Erythroblast (primary cell): ENCODE measurements at places on chromosomes 11 and 22.

- no peak for DNase-seq
Measured at GRCh38 chr11:66464916-66465315, 1.8 kb upstream of the PELI3 start.

DNA sequence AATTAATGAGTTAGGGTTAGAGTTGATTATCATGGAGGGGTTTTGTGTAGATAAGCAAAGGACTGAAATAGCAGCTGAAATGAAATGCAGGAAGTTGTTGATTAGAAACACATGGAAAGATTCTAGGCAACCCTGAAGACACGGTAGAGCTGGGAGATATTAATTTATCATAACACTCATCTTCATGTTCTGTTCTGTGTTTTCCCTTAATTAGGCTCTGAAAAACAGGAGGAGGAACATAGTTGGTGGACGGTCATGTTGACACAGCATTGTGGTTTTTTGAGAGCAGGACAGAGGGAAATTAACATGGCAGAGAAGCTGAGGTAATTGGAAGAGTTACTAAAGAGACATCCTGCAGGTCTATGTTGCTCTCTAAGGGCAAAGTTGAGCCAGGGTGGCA, 138.8 kb upstream of the UBASH3B start:
- DNase-seq = no peak

- no peak for DNase-seq
Measured at GRCh38 chr11:44143987-44144909, 48.8 kb downstream of the EXT2 start.

- DNase-seq = no peak
Measured at GRCh38 chr22:20203142-20203551, 52.3 kb upstream of the CCDC188 start.

DNA sequence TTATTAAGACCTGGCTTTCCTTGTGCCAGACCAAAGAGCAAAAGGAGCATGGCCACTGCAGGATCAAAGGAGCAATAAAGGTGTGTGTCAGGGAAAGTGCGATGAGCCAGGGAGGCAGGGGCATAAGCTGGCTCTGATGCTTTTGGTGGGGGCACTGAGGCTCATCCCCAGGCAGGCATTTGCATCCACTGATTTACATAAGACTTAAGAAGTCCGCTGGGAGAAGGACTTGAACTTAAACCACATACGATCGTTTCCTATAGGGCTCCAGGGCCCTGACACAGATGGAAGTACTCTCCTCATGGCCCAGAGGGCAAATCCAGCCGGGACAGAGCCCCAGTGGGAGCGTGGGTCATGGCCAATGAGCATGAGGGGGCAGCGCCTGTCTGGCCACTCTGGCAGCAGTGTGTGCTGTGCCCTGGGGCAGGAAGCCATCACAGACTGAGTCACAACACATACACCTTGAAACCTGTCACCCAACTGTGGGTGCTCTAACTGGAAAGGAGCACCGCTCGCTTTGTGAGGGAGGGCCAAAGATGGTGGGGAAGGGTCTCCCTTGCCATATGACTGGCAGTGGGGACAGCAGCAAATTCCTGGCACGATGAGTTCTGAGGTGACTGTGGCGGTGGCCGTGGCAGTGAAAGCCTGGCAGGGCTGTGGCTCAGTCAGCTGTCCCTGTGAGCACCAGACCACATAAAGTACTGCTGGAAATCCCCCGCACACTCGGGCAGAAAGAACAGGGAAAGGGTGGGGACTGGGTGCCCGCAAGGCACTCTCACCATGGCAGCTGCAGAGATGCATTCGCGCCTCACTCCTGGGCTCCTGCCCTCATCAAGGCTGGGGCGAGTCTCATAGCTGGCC, 79.4 kb upstream of the LMO1 start:
- no peak for DNase-seq

DNA sequence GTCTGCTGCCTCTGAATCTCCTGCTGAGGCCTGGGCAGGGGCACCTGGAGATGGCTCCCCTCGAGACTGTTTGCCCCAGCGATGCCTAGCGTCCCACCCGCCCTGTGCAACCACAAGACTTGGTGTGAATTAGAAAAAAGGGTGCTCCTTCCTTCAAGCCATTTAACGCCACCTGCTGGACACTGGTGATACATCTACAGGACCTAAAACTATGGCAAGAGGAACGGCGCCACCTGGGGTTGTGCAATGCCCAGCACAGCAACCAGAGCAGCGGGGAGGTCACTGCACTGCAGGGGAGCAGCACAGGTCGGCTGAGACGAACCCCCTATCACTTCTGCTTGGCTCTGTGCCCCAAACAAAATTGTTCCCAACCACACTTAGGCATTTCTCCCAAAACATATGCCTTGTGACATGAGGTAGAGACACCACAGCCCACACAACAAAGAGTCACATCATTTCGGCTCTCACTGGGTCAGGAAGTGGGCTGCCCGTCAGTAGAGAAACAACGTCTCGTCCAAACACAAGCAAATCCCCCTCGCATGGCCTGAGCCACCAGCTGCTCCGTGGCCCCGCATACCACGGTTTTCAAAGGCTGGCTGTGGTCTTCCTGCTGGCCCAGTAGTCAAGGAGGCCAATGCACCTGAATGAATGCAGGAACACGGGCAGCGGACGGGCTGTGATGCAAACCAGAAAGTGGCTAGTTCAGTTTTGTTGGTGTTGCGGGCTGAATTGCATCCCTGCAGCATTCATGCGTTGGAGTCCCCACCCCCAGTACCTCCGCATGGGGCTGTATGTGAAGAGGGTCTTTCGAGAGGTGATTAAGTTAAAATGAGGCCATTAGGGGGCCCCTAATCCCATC, 171.9 kb downstream of the SHANK2 start:
- DNase-seq = peak; percentile 61

DNA sequence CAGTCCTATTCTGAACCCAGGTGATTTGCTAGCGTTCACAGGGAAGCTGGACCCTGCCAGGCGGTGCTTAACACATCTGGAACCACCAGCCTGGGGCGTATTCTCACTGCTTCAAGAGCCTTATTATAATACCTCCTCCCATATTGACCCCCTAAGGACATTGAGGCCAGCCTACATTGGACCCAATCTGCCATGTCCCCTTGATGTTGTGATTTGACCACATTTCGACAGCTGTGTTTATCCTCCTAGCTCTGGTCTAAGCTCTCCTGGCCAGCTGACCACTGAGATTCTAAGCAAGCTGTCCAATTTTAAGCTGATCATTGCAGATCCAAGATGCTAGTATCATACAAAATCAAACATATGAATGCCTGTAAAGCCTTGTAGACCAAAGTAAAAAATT, 148.1 kb upstream of the BLID start:
- no peak for DNase-seq

DNA sequence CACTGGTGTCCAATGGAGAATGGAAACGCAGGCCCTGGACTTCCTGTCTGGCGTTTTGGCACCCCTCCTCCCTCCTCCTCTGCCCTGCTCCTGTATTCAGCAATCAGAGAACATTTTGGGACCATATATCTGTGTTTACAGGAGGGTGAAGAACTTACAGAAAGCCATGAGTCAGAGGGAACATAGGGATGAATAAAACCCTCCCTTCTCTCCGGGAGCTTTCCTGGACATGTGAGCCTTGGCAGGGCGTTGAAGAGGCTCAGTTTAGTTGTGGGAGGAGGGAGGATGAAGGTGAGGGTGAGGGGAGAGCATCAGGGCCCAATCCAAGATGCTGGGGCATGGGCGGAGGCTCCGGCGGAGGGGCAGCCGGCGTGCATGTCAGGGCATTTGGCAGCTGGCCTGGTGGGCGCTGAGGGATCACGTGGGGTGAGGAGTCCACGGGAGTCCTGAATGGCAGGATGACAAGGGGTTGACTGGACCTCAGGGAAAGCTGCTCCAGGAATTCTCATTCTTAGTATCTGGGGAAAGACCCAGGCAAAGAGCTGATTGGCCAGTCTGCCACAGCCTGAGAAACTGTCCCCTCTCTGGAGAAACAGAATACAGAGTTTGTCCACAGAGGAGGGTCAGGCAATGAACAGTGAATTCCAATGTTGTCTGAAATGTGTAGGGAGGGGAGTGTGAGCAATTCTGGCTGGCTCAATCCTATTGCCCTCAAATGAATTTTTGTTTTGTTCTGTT, 28.9 kb downstream of the MICAL2 start:
- DNase-seq = no peak

DNA sequence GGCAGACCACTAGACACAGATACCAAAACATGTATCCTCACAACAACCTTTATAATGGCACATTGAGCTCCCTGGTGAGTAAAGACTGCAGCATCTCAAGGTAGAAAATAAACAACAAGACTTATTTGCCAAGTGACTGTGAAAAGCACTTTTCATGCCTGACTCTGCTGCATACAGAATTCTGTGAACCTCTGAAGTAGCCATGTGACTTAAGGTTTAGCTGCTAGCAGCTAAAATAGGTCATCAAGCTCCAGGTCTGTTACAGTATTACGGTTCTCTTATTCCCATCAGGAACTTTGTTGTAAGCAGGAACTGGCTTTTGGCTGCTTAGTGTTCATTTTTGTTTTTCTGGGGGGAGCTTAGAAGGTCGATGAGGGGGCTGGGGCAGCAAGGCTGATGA, 139.4 kb downstream of the PAX6 start:
- DNase-seq = peak; percentile 1

DNA sequence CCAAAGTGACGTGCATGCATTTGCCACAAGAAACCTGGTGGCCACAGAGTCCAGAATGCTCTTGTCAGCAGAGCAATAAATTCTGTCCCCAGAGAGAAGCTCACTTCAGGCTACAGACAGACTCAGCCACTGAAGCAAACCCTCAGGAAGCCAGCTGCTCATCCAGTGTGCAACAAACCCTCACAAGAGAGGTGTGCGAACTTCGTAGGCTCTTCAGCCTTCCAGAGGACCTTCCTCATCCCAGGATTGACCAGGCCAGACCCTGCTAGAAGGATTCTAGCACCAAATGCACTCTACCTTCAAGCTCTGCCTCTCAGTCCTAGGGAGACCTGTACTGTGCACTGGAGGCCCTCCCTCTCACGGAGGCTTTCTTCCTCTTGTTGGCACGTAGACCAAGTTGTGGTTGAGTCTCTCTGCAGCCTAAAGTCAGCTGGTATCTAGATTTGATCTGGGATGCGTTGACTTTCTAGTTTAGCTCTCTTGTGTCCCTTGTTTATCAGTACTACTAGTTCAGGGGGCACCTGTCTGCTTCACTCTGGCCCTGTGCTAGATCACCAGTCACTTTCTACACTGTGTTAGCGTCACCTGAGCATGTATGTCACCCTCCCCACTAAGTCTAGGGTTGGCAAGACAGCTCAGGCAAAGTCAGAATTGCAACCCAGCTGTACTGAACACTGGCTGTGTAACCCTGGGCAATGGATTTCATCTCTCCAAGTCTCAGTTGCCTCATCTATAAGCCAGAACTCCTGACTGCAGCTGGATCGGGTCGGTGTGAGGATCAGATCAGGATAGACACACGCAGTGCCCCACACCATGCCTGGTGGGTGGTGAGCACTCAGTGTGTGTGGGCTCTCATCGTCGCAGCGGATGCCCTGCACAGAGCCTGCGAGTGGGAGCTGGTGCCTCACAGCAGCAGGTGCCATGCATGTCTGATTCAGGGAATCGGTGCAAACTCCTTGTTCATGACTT, 22.1 kb upstream of the TMPRSS13 start:
- DNase-seq = no peak

DNA sequence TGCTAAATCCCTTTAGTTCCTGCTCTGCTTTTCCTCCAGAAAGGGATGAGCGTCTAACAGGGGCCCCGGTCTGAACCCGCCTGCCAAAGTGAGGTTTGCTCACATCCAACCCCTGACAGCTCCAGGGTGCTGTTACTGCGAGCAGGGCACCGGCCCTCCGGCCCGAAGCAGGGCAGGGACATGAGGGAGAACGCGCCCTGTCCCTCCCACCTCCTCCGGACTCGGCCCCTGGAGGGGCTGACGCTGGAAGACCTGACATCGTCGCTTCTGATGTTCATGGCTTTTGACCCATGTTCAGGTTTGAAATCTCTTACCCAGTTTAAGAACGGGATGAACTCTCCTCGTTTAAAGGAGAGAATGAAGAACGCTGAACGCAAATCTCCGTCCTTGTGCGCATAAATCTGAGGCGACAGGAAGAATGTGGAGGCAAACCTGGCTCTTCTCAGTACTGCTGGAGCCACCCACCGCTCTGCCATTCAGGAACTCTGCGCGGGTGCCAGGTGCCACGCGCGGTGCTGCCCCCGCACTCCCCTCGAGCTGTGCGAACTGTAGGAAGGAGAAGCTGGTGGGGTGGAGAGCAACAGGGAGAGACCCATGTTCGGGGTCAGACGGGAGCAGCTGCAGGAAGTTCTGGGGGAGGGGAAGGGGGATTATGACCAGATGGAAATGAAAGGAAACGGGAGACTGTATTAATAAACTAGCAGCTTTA, 826 bp upstream of the EEF1G start:
- no peak for DNase-seq

DNA sequence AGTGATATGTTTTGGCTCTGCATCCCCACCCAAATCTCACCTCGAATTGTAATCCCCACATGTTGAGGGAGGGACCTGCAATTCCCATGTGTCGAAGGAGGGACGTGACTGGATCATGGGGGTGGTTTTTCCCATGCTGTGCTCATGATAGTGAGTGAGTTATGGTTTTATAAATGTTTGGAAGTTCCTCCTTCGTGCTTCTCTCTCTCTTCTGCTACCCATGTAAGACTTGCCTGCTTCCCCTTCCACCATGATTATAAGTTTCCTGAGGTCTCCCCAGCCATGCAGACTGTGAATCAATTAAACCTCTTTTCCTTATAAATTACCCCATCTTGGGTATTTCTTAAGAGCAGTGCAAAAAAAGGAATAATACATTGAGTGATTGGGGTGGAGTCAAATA, 7.3 kb upstream of the CEP295 start:
- no peak for DNase-seq

GRCh38 chr11:102926517-102926916, 29.0 kb downstream of the MMP13 start:
- DNase-seq = no peak

DNA sequence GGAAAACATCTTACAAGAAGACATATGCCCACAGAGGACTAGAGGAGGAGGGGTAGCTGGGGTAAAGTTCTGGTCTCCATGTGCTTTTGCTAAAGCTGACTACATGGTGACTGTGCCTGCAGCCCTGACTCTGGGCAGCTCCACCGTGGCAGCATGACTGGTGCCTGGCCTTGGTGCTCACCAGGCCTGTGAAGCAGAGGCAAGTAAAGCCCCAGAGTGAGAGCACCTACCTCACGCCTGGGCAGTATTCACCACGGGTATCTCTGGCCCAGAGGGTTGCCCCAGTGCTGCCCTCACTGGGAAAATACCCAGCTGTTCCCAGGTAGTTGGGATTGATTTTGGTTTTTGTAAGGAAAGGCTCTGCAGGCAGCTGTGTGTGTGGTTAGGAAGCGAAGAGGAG, 78.3 kb downstream of the CTTN start:
- DNase-seq = no peak

GRCh38 chr11:68375766-68376165, 63.4 kb downstream of the LRP5 start:
- DNase-seq = peak; percentile 64

GRCh38 chr11:1782831-1783724, 19.4 kb upstream of the CTSD start:
- DNase-seq = no peak
